ENCODE measurements at places on chromosomes 13 and 19.

- no peak for DNase-seq
Measured at GRCh38 chr19:48218997-48219396, 36.7 kb downstream of the CARD8 start.

DNA sequence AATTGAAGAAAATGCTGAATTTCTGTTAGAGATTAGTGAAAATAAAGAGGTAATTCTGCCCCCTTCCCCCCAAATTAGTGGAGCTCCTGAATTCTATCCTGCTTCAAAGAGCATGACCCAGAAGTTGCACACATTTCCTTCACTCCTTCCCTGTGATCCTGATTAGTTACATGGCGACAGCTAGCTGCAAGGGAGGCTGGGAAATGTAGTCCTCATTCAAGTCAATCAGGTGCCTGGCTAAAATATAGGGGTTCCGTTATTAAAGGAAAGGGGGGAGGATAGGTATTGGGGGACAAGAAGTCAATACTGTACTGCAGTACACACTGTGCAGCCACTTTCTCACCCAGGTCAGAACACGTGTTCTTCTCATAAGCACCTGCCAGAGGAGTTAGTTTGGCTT is 65.8 kb downstream of the SIPA1L3 start:
- no peak for DNase-seq

DNA sequence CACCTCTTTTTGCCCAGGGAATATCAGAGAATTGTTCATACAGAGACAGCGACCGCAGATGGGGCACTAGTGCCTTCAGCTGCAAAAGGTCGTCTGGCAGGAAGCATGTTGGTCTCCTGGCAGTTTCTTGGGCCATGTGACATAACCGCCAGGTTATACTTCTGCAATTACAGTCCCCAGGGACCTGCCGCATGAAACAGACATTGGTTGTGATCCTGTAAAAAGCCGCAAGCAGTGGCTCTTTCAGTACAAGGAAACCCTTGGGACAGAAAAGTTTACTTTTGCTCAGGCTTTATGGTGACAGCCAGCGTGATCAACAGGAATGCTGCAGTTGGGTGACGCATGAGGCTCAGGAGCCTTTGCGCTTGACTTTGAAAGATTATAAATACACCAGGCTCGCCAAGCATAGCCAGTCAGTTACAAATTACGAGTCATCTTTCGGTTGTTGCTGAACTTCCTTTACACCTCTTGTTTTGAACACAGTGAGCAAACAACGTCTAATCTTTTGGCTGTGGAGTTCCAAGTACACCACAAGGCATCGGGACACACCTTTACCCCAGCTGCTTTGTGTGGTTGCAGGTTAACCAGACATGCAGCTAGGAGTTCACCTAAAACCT is 50.5 kb upstream of the UBE2L5 start:
- DNase-seq = no peak

DNA sequence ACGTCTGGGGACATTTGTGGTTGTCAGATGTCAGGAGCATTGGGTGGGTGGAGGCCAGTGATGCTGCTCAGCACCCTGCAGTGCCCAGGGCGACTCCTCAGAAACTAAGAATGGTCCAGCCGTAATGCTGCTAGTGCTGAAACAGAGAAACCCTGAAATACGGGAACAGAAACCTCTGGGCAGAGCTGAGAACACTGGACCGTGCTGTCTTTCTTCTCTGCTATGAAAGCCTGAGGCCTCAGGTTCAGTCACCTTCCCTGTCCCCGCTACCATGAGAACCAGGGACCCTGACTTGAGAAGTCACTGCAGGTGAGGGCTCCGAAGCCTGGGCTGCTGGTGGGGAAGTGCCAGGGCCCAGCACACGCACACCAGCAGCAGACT is 13.4 kb downstream of the CAPS start:
- no peak for DNase-seq

DNA sequence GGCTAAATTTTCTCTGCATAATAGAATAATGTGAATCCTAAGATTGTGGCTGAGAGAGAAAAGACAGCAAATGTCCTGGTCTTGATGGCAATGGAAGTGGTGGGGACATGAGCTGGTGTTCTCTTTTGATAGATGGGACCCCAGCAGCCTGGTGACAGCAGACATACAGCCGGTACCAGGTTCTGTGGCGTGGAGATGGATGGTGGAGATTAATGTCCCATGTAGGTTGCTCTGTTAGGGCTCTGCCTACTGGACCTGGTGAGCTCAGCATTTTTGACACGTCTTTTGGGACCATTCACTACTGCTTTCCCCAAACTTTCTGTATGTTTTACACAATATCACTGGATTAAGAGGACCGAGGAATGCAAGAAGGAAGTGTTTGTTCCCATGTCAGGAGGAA is 8.2 kb upstream of the SIGLEC14 start:
- DNase-seq = no peak

DNA sequence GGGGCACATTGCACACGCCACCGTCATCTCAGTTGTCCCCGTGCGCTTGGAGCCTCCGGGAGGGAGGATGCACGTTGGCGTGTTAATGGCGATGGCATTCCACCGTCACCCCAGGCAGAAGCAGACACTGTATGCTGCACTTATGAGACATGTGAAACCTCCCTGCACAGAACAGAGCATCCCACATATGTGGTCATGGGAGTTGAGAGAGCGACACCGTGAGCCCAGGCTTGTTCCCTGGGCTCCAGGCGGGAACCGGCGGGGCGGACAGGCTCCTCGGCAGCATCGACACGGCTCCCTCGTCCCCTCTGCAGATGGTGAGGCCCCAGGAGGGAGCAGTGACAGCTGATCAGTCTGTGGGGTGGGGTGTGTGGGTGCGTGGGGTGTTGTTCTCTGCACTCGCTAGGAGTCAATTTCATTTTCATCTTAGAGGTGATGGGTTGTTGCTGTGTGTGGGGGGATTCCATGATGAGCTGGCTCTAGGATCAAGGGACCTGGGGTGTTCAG is 40.4 kb downstream of the CRTC1 start:
- DNase-seq = no peak

DNA sequence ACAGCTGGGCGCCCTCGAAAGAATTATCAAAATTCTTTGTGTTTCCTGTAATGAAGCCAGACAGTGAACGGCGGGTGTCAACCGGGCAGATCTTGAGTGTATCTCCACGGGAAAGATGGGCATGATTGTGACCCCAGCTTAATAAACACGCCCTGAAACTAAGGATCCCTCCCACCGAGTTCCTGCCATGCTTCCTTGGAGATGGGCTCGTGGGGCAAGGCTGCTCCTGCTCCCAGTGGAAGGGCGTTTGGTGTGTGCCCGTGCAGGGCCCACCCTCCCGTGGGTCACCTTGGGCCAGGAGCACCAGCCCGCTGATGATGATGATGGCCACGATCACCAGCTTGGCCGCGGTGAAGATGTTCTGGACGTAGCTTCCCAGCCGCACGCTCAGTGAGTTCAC is 7.4 kb downstream of the SLC7A9 start:
- no peak for DNase-seq

DNA sequence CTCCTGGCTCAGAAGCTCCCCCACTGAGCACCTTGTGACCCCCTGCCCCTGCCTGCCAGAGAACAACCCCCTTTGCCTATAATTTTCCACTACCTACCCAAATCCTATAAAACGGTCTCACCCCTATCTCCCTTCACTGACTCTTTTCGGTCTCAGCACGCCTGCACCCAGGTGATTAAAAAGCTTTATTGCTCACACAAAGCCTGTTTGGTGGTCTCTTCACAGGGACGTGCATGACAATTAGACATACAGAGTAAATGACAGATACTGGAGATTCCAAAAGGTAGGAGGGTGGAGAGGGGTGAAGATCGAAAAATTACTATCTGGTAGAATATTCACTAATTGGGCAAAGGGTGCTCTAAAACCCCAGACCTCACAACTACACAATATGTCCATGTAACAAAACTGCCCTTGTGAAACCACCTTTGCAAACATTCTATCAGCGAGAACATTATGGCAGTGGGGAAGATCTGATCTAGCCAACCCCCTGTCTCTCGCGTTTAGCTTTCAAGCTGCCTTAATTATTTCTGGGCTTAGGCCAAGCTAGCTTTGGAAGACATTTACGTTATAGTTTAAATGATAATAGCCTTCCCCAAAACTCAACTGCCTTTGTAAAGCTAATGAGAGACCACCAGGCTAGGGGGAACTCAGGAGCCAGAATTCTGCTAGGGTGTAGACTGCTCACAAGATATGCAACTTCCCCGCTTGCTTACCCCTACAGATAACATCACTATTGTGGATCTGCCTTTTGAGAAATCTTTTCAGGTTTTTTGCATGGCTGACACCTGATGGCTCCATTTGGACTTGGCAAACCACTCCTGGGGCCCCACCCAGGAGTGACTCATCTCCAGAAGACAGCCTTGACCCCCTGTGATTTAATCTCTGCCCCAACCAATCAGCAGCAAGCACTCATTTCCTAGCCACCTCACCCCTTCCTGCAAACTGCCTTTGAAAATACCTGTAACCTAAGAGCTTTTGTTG is 1534.0 kb upstream of the SPRY2 start:
- DNase-seq = no peak

DNA sequence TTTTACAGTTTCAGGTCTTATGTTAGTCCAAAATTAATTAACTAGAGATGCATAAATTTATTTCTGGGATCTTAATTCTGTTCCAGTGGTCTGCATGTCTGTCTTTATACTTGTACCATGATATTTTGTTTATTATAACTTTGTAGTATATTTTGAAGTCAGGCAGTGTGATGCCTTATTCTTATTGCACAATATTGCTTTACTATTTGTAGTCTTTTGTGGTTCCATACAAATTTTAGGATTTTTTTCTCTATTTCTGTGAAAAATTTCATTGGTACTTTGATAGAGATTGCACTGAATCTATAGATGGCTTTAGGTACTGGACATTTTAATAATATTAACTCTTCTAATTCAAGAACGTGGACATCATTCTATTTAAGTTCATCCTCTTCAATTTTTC is 304.0 kb downstream of the GPC5 start:
- DNase-seq = no peak

DNA sequence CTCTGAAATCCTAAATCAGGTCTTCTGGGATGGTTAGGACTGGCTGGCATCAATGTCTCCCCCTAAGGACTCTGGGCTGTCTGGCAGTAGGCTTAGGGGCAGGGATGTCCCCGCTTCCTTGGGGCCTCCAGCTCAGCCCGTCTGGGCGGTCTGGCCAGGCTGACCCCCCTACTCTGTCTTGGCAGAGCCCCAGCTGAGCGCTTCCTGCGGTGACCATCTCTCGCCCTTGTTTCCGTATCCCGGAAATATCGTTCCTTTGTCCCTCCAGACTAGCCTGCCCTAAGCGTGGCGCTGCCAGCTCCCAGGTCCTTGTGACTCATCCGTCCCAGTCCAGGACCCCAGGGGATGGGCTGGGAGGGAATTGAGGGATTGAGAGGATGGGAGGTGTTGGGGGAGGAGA is 11.3 kb downstream of the GTPBP3 start:
- no peak for DNase-seq

- DNase-seq = no peak
Measured at GRCh38 chr13:95644601-95645052, at the start of gene DZIP1. TSS of gene DZIP1 (minus strand) at chr13:95644706. CDS start at chr13:95642029, 2,677 bp downstream.

DNA sequence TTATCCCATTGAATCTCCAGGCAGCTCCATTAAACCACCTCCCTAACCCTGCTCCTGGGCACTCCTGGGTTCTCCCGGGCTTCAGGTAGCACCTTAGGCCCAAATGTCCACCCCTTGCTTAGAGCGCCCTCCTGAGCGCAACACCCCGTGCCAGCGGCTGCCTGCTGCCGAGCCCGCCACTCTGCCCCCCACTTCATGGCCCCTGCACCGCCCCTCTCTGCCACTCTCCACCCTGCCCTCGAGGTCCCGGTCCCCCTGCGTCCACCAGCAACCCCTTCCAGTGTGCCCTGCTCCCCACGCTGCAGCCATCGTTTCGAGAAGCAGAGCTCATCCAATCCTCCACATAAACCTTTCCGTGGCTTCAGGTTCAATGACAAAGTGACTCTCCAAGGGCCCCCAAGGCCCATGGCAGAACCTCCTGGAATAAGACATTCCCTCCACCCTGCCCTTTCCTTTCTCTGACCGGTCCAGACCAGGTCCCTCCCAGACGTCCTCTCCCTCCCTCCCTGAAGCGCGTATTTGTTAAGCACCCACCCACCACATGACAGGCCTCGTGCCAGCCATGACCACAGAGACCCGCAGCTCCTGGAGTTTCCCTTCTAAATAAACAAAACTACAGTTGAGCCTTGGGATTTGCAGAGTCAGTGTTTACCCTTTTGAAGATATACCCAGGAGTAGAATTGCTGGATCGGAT is 66.6 kb downstream of the ARHGEF18 start:
- no peak for DNase-seq

- DNase-seq = no peak
Measured at GRCh38 chr13:95601906-95602305, 42.6 kb downstream of the DZIP1 start.

- no peak for DNase-seq
Measured at GRCh38 chr19:8331263-8331845, 10.1 kb downstream of the RPS28 start.

- no peak for DNase-seq
Measured at GRCh38 chr13:43071824-43072223, 48.4 kb downstream of the DNAJC15 start.

DNA sequence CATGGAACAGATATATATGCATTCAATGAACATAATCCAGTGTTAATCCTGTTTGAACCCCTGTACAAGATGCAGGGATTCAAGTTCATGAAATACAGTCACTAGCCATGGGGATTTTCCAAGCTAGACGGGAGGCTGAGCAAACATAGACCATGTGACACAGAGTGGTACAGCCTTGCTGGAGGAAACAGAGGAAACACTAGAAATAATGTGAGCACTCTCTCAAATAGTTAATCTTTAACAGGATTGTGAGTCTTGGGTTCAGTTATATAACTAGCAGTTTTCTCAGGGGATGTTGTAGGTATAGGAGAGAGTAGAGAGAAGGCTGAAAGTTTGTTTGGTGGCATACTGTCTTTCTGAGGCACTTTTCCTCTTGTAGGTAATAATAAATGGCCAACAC is 13.9 kb upstream of the LGALS16 start:
- DNase-seq = no peak

GRCh38 chr13:50080203-50080910 is 65.1 kb downstream of the KCNRG start:
- no peak for DNase-seq

DNA sequence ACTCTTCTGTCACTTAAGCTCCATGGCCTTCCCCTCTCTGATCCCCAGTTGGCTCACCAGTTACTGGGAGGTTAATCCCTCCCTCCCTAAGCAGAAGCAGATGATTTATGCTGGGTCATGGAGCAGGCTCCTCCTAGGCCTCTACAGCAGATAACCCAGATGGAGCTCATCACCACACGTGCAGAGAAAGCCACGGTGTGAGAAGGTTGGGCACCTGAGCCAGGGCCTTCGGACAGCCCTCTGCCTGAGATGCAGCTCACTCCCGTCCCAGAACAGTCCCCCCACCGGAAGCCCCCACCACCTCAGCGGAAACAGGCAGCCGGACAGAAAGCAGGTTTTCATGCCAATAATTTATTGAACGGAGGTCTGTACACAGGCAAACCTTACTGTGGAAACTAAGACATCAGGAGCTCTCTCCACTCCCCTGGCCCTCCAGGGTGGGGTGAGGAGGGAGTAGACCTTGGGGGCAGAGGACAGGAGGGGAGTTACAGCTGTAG is 9.8 kb downstream of the ZNF526 start:
- no peak for DNase-seq
